A549 treated with ZK216348 at 1 μM for 4 hours (cell line): ENCODE measurements at places on chromosomes 12 and 14. TPM values are rescaled to one million over a fixed set of nuclear protein-coding genes. Genes with fewer than 3 reads are reported as not detected.

The ESR2 gene
- 0.06 to 0.08 TPM in 2 of 5 replicates, not detected in the others for total RNA-seq

The FERMT2 gene
- 31.7 to 54.9 TPM (median 44.3 TPM) in 5 replicates for total RNA-seq

The B4GALNT3 gene
- total RNA-seq: 0.34 to 1.0 TPM (median 0.69 TPM) in 5 replicates

The COCH gene
- total RNA-seq: 21.0 to 34.9 TPM (median 24.5 TPM) in 5 replicates

The TDRD9 gene
- total RNA-seq: 0.04 to 0.14 TPM in 2 of 5 replicates, not detected in the others

The SLC8A3 gene
- total RNA-seq: not detected in 5 replicates

The MORN3 gene
- 0.11 to 0.33 TPM (median 0.15 TPM) in 4 of 5 replicates, not detected in the other for total RNA-seq

The TMEM253 gene
- 0.29 to 1.3 TPM (median 0.84 TPM) in 5 replicates for total RNA-seq

The OASL gene
- 2.7 to 4.1 TPM (median 3.7 TPM) in 5 replicates for total RNA-seq
